ENCODE measurements at places on chromosomes 5 and 9. TPM values are rescaled to one million over a fixed set of nuclear protein-coding genes. Genes with fewer than 3 reads are reported as not detected.

- no peaks in the 10 kb centered on the region for H3K36me3 ChIP-seq
- no peaks in the 10 kb centered on the region for H3K4me1 ChIP-seq
- DNase-seq = no peak
- no peaks in the 10 kb centered on the region for H3K27me3 ChIP-seq
- no peak overlapping the region for H3K27ac ChIP-seq
- H3K4me3 ChIP-seq = no peak overlapping the region
Observed at GRCh38 chr9:138010861-138011260, 133.3 kb downstream of the CACNA1B start.

DNA sequence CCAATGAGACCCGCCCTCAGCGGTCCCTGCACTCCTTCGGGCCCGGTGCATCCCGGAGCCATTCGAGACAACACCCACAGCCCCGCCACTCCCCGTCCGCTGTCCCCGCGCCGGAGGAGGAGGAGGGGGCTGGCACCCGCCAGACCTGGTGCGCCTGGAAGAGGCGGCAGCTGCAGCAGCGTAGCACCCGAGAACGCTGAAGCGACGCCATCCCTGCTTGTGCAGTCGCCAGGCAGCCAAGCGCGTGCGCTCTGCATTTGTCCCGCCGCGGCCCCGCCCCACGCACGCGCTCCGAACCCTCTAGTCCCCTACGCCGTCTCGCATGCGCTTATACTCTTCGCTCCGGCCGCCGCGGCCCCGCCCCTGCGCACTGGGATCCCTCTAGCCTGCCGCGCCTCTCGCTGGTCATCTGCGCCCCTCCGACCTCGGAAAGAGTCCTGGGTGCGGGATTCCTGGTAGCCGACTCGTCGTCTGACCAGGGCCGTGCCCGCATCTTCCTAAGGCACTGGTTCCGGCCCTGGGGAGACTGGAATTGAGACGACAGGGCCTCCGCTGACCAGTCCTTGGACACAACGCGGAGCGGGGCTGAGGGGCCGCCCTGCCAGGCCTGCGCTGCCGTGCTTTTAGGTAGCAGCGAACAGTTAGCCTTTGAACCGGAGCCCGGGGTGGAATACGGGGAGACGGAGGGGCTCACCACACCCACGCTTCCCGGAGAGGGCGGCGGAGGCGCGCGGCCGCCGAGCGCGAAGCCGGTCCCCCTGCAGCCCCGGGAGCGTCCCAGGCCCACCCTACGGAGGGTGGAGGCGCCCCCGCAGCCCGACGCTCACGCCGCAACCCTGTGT, at the start of gene MRNIP:
TSS of gene MRNIP (minus strand) at position 232 of the 842 bp plus-strand sequence. CDS start at position 211, 21 bp downstream.
- no peaks in the 10 kb centered on the region for H3K36me3 ChIP-seq
- peak within 1 kb of the TSS; percentile 90 for H3K27ac ChIP-seq
- H3K27me3 ChIP-seq = no peaks in the 10 kb centered on the region
- peak within 1 kb of the TSS; percentile 80 for H3K4me3 ChIP-seq
- no peaks in the 10 kb centered on the region for H3K4me1 ChIP-seq

GRCh38 chr5:154445422-154446194, at the start of gene SAP30L:
SAP30L (plus strand) TSS chr5:154445997; CDS start chr5:154446605, 608 bp downstream.
- DNase-seq = peak; percentile 93
- H3K27ac ChIP-seq = peak within 1 kb of the TSS; percentile 93
- H3K4me1 ChIP-seq = peaks cover 5% of the 10 kb centered on the region
- H3K27me3 ChIP-seq = no peaks in the 10 kb centered on the region
- peak within 1 kb of the TSS; percentile 90 for H3K4me3 ChIP-seq

- no peak for DNase-seq
- H3K27ac ChIP-seq = no peak overlapping the region
- no peak overlapping the region for H3K4me3 ChIP-seq
Observed at GRCh38 chr5:95936812-95937397, 24.7 kb downstream of the ELL2 start.

DNA sequence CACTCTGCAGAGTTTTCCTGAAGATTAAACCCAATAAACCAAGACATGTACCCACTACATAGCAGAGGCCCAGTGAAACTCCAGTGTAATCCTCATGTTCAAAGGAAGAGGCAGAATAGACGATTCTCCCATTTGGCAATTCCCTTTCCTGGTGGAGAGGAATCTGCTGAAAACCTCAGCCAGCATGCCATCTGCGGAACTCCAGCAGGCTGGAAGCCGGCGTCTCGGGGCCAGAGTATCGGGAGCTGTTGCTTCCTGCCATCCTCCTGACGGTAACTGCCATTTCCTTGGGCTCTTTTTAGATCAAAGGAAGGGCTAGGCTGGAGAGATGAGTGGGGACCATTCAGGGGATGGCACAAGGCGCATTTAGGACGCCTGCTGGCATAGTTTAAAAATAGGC, 20.5 kb downstream of the NEURL1B start:
- DNase-seq = no peak
- no peaks in the 10 kb centered on the region for H3K36me3 ChIP-seq
- H3K4me1 ChIP-seq = peaks cover 7% of the 10 kb centered on the region
- no peak overlapping the region for H3K4me3 ChIP-seq
- peak overlapping the region; percentile 84 for H3K27ac ChIP-seq

GRCh38 chr9:7816021-7816420, 16.4 kb upstream of the DMAC1 start:
- no peak overlapping the region for H3K27ac ChIP-seq
- H3K36me3 ChIP-seq = no peaks in the 10 kb centered on the region
- no peak for DNase-seq
- no peaks in the 10 kb centered on the region for H3K4me1 ChIP-seq

DNA sequence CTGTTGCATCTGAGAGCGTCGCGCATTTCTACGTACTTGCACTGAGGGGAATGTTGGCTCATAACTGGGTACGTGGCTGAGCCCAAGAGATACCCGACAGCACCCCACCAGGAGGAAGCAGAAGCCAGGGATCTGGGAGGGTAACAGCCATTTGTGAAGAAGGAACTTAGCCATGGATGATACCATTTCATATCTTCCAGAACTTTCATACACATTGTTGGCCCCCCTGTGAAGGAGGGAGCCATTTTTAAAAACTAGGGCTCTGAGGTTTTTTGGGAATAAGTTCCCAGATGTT, 101.4 kb upstream of the SLC44A1 start:
- no peaks in the 10 kb centered on the region for H3K4me1 ChIP-seq
- no peaks in the 10 kb centered on the region for H3K27me3 ChIP-seq
- no peak overlapping the region for H3K4me3 ChIP-seq
- H3K36me3 ChIP-seq = no peaks in the 10 kb centered on the region

BRINP1 gene
- not detected for total RNA-seq

PCA3 gene
- total RNA-seq = 0.43 TPM

CREBRF gene
- 40.1 TPM for total RNA-seq

Data from uterus (tissue), 4 donors.